ENCODE measurements at places on chromosomes 6 and 20. TPM values are rescaled to one million over a fixed set of nuclear protein-coding genes. Genes with fewer than 3 reads are reported as not detected.

GRCh38 chr6:150934380-150934779 lies 68.9 kb downstream of the MTHFD1L start:
- no peaks in the 10 kb centered on the region for H3K4me1 ChIP-seq
- no peaks in the 10 kb centered on the region for H3K27me3 ChIP-seq
- no peak for DNase-seq
- no peak overlapping the region for H3K4me3 ChIP-seq
- peaks cover 41% of the 10 kb centered on the region for H3K36me3 ChIP-seq
- H3K27ac ChIP-seq = no peak overlapping the region

- H3K4me1 ChIP-seq = no peaks in the 10 kb centered on the region
- peaks cover 3% of the 10 kb centered on the region for H3K27me3 ChIP-seq
- H3K4me3 ChIP-seq = no peak overlapping the region
- DNase-seq = no peak
- no peak overlapping the region for H3K27ac ChIP-seq
Observed at GRCh38 chr20:52524861-52525260, 333.3 kb upstream of the ZFP64 start.

- no peak for DNase-seq
- H3K4me3 ChIP-seq = no peak overlapping the region
- H3K36me3 ChIP-seq = no peaks in the 10 kb centered on the region
- H3K27ac ChIP-seq = no peak overlapping the region
- H3K27me3 ChIP-seq = peaks cover 3% of the 10 kb centered on the region
Observed at GRCh38 chr6:149014631-149015534, 268.1 kb downstream of the UST start.

The C6orf141 gene
- total RNA-seq = not detected

The DDX43 gene
- total RNA-seq = 0.66 TPM

DNA sequence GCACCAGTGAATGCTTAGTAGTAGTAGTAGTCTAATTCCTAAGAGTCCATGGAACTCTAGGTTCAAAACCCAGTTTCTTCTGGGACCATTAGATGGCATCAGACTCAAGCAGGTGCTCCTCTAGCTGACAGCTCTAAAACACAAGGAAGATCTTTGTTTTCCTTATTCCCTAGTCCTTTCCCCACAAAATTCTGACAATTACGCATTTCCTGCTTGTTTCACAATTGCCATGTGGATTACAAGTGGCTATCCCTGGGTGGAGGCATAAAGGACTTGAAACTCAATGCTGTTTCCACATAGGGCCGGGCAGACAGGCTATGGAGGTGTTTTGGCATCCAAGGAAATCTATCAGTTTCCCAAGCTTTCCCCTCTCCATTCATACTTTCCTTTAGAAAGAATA lies 9.2 kb upstream of the HLA-DOB start:
- no peak for DNase-seq
- H3K36me3 ChIP-seq = peaks cover 37% of the 10 kb centered on the region
- H3K4me3 ChIP-seq = no peak overlapping the region

DNA sequence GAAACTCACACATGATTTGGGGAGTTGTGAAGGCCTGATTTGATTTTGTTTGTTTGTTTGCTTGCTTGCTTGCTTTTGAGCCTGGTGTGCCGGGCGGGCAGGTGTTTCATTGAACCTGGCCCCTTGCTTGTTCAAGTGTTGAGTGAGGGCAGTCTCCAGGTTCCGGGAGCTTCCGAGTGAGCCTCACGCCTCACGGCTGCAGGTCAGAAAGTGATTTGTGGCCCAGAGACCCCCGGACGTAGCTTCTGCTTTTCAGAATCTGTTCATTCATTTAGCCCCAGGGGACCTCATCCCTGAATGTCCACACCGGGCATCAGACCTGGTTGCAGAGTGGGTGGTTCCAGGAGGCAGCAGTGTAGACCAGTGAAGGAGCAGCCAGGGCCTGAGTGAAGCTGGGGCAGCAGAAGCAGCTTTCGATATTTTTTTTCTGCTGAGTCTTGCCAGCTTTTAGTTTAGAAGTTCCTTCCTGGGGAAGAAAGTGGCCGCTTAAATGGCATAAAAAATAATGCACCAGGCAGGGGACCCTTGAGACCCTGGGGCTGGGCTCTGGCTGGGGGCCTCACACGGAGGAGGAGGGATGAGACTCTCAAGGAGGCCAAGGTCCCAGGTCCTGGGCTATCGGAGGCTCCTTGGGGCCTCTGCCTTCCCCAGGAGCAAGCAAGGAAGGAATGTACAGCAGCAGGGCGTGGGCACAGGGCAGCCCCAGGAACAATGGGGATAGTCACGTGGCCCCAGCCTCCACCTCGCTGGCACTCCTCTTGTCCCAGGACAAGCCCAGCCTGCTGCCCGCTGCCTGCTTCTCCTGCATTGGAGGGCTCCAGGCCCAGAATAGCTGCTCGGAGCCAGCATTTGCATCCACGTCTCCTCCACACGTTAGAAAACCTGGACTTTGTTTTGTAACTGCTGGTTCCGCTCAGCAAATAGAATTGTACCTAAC lies 89.2 kb upstream of the BHLHE23 start:
- H3K4me1 ChIP-seq = no peaks in the 10 kb centered on the region
- H3K36me3 ChIP-seq = no peaks in the 10 kb centered on the region
- no peak overlapping the region for H3K4me3 ChIP-seq
- DNase-seq = no peak
- H3K27ac ChIP-seq = no peak overlapping the region
- H3K27me3 ChIP-seq = no peaks in the 10 kb centered on the region

- no peak overlapping the region for H3K27ac ChIP-seq
- H3K36me3 ChIP-seq = no peaks in the 10 kb centered on the region
- H3K4me1 ChIP-seq = peaks cover 18% of the 10 kb centered on the region
- peaks cover 67% of the 10 kb centered on the region for H3K27me3 ChIP-seq
- no peak overlapping the region for H3K4me3 ChIP-seq
- no peak for DNase-seq
Observed at GRCh38 chr6:112281821-112282615, 27.7 kb upstream of the LAMA4 start.

DNA sequence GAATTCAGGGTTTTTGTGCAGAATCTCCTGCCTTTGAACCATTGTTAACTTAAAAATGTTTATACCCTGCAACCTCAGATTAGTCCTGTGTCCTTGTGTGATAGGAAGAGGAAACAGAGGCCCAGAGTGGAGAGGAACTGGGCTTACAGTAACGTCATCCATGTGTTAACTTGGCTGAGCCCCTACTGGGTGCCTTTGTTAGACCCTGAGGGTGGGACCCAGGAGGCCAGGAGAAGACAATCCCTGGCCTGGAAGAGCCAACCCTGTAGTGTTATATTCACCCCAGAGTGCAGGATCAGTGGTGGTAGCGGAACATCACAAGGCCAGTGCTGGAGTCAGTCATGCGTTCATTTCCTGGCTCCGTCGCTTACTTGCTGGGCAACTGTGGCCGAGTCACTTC lies 10.6 kb downstream of the MYLK2 start:
- H3K4me1 ChIP-seq = peaks cover under 1% of the 10 kb centered on the region
- no peaks in the 10 kb centered on the region for H3K27me3 ChIP-seq
- H3K27ac ChIP-seq = no peak overlapping the region
- no peak for DNase-seq

The PTGIS gene
- 2.5 TPM for total RNA-seq

The ULBP2 gene
- 0.60 TPM for total RNA-seq

The RIPOR3 gene
- not detected for total RNA-seq

The HLA-DRB1 gene
- total RNA-seq = 50.7 TPM

The OCSTAMP gene
- not detected for total RNA-seq

DNA sequence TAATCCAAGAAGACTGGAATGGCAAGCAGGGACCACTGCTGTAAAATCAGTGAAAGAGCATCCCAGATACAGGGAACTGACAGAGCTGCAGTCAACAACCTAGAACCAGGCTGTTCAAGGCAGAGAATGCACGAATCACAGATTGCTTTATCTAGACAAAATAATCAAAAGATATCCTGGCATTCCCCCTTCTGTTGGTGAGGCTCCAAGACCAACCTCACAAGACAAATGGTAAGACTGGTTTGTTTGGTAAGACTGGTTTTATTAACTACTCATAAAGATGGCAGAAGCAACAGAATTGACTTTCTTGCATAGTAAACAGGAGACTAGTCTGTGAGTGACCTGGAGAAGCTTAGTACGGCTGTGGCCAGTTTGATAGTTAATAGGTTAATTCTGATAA lies 88.8 kb upstream of the AHI1 start:
- peaks cover 47% of the 10 kb centered on the region for H3K4me1 ChIP-seq
- H3K36me3 ChIP-seq = peaks cover 59% of the 10 kb centered on the region
- H3K27ac ChIP-seq = peak overlapping the region; percentile 78
- no peaks in the 10 kb centered on the region for H3K27me3 ChIP-seq
- H3K4me3 ChIP-seq = peak overlapping the region; percentile 39
- DNase-seq = no peak
